ENCODE measurements at places on chromosomes 7 and 10. TPM values are rescaled to one million over a fixed set of nuclear protein-coding genes. Genes with fewer than 3 reads are reported as not detected.

Gene CPXM2
- 116 TPM for total RNA-seq

DNA sequence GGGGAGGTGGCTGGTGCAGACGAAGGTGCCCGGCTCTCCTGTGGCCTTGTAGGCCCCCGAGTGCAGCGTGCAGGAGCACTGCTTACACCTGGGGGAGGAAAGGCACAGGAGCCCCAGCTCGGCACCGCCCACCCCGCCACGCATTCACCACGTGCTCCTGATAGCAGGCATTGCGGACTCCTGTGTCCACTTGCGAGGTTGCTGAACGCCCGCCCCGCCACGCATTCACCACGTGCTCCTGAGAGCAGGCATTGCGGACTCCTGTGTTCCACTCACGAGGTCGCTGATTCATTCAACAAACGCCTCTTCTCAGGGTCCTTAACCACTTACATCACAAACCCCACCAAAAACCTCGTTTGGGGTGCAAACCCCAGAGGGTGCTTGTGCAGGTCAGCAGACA lies 13.9 kb downstream of the MICALL2 start:
- no peak for DNase-seq

DNA sequence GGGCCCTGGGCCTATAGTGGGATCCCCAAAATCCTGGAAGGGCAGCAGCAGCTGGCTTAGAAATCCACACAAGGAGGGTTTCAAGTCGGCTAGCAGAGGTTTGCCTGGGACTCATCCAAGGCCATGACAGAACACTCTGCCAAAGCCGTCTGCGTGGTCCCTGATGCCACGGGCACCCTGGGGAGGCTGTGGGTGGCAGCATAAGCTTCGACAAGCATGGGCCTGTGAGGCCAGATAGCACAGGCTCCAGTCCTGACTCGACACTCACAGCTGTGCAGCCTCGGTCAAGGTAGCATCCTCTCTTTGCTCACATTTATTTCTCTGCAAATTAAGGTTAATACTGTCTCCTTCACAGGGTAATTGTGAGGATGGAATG lies 138.3 kb downstream of the JCAD start:
- DNase-seq, result no peak

DNA sequence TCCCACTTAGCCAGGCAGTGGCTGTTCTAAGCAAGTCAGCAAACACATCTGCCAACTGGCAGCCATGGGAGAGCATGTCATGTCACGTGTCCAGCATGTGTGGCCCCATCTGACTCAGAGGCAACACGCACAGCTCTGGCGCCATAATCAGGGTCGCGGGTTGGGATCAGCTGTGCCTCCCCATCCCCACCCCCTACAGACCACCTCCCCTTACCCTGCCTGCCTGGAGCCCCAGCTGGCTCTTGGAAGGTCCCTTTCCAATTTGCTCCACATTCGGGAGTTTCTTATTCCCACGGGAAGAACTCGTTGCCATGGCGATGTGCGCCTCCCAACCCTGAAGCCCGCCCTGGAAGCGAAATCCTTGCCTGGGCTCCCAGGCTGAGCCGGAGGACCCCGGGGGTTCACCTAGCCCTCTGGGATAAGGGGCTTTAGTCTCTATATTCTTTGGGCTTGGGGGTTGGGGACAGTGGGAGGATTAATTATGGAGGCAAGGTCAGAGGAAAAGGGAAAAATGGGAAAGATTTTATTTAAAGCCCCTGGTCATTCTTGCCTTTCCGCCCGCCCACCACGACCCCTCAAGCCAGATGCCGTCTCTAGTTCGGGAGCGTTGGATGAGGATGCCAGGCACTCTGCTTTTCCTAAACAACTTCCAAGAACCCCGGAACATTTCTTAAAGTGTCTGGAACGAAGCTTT lies 283.7 kb downstream of the ZEB1 start:
- DNase-seq, result peak; percentile 90

Gene SPDYE8
- total RNA-seq, result not detected

- DNase-seq, result no peak
These were observed 52.5 kb upstream of the SKAP2 start for GRCh38 chr7:26916779-26917320.

DNA sequence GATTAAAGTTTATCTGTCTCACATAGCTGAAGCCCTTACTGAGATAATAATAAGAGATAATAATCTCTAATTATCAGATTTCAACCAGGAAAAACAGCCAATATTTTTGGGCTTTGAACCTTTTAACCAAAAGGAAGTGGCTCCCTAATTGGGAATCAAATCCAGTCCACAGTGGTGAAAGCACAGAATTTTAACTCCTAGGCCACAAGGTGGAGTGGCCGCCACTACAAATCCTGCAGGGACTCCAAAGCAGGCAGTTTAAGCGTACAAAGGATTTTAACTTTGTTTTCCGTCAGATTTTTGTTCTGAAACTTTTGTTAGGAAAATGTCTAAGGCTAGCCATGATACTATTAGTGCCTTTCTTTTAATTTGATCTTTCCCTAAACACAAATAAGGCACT lies 99.6 kb upstream of the CCNY start:
- DNase-seq, result no peak

DNA sequence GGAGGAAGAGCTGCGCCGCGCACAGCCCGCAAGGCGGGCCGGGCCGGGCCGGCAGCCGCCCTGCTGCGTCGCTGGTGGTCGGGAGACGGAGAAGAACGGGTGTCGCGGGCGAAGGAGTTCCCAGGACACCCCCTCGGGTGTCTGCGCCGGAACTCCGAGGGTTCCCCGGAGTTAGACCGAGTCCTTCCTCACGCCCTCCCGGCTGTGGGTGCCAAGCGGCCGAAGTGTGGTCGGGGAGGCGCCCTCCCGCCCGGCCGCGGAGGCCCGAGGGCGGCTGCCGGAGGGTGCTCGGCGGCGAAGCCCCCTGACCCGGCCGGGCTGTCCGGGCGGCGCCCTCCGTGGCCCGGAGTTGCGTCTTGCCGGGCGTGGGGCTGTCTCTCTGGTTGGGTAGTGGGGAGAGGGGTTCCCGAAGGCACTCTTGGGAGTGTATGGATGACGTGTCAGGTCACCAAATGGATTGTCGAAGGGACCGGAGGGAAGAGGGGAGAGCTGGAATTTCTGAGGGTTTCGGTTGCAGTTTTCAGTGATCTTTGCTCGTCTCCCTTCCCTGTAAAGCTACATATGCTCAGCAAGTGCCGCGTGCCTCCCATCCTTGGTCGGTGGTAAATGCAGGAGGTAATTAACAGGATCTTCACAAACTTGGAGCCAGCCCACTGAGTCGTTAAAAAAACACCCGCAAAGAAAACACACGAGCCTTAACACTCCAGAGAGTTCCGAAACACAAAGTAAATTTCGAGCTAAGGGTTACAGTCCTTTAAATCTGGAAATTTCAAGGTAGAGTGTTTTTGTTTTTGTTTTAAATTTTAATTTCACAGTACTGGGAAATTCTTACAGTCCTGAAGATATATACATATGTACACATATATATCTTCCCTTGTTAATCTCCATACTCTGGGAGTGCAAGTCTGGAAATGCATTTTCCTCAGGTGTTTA lies 871 bp downstream of the ST7 start:
- peak; percentile 85 for DNase-seq

- DNase-seq, result no peak
These were observed 347.3 kb downstream of the ARL4A start for GRCh38 chr7:13034693-13035092.

DNA sequence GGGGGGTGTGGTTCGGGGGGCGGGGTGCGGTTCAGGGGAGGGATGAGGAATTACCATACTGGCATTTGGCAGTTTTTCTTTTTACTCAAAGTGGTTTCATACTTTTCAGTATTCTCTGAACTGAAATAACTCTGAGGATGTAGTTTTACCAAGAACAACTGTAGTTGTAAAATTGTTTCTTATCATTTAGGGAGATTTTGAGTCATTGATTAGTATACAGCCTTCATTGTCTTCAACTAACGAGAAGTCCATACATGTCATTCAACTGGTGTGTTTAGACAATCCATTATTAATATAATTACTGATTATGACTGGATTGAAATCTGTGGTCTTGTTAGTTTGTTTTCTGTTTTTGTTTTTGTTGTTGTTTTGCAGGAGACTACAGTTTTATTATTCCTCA lies 40.8 kb downstream of the COPG2 start:
- DNase-seq, result no peak

Data from aorta (tissue), 5 donors.